Sigmoid colon (tissue), 7 donors: ENCODE measurements at places on chromosomes 13 and 19. TPM values are rescaled to one million over a fixed set of nuclear protein-coding genes. Genes with fewer than 3 reads are reported as not detected.

Gene DMPK
- total RNA-seq, result 145 TPM

Gene TMIGD2
- total RNA-seq, result not detected

Gene PIK3R2
- 18.0 TPM for total RNA-seq

Gene CERS1
- total RNA-seq, result 0.36 TPM

Gene MATK
- total RNA-seq, result not detected

Gene PRODH2
- total RNA-seq, result not detected

Gene POU4F1
- not detected for total RNA-seq

Gene RASAL3
- 2.0 TPM for total RNA-seq

Gene ZNF486
- total RNA-seq, result 3.9 TPM

Gene IZUMO2
- not detected for total RNA-seq

Gene CGB5
- total RNA-seq, result not detected

- DNase-seq, result no peak
These were observed 14.8 kb upstream of the NOP53 start for GRCh38 chr19:47730521-47730889.

- no peak for DNase-seq
These were observed 15.3 kb downstream of the ZBTB7A start for GRCh38 chr19:4051175-4052101.

GRCh38 chr13:110536006-110536693, 25.4 kb downstream of the RAB20 start:
- peak; percentile 83 for DNase-seq

- DNase-seq, result peak; percentile 84
These were observed 5.4 kb downstream of the COL4A2 start for GRCh38 chr13:110312339-110313031.

- no peak for DNase-seq
These were observed 48.7 kb upstream of the ZNF835 start for GRCh38 chr19:56720281-56720680.

- peak; percentile 65 for DNase-seq
These were observed 4.1 kb upstream of the CD79A start for GRCh38 chr19:41872775-41873647.

DNA sequence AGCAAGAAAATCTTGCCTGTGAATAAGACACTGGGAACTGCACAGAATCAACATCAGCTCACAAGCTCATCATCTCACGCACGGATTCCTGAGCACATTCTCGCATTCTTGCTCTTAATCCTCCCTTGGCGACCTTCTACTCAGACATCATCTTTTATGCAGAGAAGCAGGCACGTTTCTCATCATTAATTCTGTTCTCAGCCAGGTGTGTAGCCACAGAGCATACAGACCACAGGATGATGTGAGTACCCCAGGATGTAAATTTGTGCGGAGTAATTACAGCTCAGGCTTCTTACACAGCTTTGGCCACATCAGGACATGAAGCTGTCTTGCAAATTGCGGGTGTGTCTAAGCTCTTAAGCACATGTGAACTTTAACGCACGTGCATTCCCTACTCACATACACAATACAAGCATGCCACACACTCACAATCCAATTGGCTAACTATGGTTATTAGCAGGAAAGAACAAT, 36.5 kb upstream of the SACS start:
- no peak for DNase-seq

DNA sequence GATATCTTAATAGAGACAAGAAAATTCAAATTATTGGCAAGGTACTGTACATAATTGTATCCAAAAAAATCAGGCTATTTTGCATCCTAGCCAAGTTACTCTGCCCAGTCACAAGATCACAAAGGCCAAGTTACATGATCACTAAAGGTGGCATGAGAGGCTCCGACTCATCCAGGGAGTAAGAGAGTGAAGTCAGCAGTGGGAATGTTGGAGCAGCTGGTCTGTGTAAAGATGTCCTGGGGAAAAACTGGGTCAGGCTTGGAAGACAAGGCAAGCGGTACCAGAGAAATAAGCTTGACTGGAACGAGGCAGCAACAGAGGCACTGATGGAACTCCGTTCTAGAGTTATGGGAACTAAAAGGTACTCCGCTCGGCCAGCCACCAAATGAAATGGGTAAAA, 50.2 kb upstream of the PSG2 start:
- no peak for DNase-seq

DNA sequence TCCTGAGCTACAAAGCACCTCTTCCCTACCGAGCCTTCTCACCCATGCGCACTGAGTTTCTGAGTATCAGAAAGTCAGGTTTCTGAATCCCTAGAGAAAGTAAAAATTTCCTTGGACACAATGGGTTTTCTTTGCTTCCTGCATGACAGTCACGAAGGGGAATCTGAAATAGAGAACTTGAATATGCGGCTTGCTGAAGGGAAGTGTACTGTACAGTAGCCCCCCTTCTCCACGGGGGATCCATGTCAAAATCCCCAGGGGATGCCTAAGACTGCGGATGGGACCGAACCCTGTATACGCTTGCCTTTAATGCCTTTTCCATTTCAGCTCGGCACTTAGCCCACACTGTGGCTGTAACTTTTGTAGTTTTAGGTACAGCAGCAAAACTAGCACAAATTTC, 107.9 kb downstream of the GGACT start:
- DNase-seq, result no peak

DNA sequence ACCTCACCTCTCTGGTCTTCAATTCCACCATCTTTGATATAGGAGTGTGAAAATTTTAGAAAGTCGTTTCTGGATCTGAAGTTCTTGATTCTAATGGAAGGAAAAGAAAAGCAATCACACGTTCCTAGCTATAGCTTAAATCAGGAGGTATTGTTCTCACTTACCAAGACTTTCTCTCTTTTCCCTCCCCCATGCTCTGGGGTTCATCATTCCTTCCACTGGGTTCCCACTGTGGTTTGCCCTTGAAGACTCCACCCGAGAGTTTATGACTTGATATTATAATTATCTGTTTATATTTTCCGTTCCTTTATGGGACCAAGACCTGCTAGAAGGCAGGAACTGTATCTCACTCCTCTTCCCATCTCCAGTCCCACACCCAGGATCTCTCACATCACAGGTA, 76.6 kb downstream of the AKAP11 start:
- no peak for DNase-seq

DNA sequence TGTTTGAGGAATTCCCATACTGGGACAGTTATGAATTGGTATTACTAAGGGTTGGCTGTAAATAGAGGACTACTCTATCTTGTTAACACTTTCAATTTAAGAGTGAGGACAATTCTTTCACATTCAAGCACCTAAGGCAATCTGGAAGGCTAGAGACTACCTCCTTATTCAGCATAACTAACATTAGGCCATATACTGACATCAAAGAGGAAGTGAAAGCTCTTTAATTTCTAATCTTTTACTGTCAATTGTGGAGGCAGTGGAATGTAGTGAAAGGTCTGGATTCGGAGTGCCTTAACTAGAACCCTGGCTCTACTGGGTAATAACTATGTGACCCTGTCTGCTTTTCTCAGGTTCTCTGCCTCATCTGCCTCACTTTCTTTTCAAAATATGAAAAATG, 134.0 kb downstream of the UFM1 start:
- no peak for DNase-seq

DNA sequence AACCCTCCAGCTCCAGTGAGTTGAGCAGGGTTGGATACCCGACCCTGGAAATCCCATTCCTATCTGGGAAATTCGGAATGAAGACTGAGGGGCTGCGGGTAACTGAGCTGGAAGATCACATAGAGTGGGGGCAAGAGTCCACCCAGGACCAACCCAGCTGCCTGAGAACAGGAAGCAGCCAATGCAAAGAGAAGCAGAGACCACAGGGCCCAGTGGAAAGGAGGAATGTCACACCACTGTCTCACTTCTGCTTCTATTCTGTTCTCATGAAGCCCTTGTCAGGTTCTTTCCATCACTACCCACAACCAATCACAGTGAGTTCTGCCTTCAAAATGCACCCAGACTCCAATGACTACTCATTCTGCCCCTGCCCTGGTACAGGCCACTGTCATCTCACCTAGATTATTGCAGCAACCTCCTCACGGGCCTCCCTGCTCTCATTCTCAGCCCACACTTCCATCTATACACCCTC, 15.3 kb downstream of the DYRK1B start:
- no peak for DNase-seq

DNA sequence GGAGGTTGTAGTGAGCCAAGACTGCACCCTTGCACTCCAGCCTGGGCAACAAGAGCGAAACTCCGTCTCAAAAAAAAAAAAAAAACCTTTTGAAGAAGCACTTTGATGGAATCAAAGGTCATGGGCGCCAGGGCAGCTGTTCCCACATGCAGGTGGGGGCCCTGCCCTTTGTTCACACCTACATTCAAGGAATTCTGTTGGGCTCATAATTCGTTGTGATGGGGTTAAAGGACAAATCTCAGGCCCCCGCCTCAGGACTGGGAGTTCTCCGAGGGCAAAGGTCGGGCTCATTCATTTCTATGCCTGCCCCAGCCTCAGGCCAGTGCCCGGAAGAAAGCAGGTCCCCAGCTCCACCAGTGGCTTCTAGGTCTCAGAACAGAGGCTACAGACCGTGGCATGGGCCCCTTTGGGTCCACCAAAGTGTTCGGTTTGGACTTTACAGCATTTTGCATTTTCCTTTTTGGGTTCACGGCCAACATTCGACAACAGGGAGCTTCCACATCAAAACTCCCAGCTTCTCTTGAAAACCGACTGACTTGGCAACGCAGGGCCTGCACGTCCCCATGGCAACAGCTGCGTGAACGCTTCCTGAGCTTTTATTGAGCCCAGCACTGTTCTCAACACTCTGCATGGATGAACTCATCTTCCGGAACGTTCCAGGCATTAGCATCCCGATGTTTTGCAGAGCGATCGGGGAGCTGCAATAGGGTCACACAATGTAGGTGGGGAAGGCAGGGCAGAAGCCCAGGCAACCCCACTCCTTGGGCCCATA, 10.1 kb upstream of the GTF2F1 start:
- DNase-seq, result peak; percentile 63

- DNase-seq, result no peak
These were observed 18.1 kb downstream of the TYK2 start for GRCh38 chr19:10362259-10362658.

DNA sequence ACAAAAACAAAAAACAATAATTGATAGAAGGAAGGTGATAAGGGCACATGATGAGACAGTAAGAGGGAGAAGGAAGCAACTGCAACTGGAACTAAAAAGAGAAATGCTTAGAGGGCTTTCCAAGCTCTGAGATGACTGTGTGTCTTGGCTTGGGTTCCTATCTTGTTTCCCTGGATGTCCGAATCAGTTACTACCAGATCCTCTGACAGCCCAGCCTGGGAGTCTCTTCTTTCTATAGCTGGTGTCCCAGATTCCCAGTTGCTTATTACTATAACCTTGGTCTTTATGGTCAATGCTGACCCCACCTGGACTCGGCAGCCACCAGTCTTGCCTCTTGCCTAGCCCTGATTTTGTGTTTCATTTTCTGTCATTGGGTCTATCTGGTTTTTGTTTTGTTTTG, 116.4 kb downstream of the RFC3 start:
- no peak for DNase-seq

GRCh38 chr13:113022745-113023574, 53.9 kb downstream of the MCF2L start:
- no peak for DNase-seq

GRCh38 chr19:1435378-1435989, 2.7 kb upstream of the RPS15 start:
- DNase-seq, result no peak

- DNase-seq, result no peak
These were observed 319.2 kb upstream of the PCDH9 start for GRCh38 chr13:67549331-67549730.
